NCI-H2227 treated with DMSO at 0.1 percent for 48 hours (cell line): ENCODE measurements at places on chromosomes 2 and 18.

- no peak for DNase-seq
These were observed 1.7 kb downstream of the ITGA4 start for GRCh38 chr2:181458871-181459270.

- no peak for DNase-seq
These were observed 1.4 kb downstream of the COL3A1 start for GRCh38 chr2:188975497-188976102.

DNA sequence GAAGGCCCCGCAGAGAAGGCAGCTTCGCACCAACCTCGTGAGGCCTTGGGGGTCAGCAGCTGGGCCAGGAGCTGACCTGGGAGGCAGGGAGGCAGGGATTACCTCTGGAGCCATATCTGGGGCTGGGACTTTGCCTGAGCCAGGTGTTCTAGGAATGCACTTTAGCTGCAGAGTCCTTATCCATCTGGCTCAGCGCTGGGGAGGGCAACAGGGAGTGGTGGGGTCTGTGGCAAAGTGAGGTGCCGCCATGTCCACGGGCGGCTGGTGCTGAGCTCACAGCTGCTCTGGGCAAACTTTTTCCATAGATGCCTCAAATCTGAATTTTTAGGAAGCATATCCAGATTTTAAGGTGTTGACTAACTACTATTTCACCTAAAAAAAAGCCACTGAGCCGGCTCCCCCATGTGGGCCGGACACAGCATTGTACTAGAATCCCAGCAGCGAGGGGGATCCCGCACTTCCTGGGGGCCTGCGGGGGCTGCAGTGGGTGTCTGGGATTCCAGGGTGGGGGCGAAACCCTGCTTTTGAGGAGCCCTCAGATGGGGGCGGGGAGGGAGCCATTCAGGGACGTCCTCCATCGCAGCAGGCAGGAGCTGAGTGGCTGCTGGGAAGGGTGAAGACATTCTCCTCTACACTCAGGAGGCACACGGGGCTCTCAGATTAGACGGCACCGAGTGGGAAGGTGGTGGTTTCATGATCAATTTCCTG, 34.6 kb downstream of the RTP5 start:
- DNase-seq, result no peak

GRCh38 chr2:33897741-33898140, 298.6 kb upstream of the FAM98A start:
- DNase-seq, result no peak

DNA sequence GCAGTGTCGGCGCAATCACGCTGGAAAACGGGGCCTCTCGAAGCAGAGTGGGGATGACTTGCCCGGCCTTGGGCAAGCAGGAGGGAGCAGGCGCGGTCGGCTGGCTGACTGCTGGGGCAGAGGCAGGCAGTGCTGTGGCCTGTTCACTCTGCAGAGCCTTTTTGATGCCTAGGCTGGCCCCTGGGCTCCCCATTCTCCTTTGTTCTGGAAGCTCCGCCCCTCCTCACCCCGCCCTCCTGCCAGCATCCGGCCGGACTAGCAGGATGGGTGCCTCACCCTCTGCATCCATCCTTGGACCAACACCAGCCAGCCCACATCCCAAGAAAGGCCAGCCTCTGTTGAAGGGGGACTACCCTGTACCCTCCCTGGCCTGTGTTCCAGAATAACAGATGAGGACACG, at the start of gene ASPRV1:
Gene ASPRV1, minus strand, starts transcription at position 136 of the 400 bp plus-strand sequence. CDS start 195 bp downstream, outside the sequence.
- DNase-seq, result no peak

DNA sequence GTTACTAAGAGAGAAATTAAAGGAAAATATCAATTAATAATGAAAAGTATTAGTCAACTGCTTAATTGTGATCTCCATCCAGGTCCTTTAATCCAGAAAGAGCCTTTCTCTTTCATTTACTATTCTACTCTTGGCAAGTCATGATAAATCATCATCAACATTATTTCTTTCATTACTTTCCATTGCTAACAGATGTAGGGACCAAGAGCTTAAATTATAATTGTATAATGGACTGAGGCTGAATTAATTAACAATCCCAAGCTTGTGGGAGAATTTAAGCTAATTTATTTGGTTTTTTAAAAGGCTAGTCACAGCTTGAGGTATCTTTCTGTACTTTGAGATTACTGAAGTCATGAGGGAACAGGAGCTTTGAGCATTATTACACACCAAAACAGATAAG, 223.9 kb downstream of the ERBB4 start:
- no peak for DNase-seq

- peak; percentile 95 for DNase-seq
These were observed 746 bp upstream of the POLR1B start for GRCh38 chr2:112541315-112542122.

DNA sequence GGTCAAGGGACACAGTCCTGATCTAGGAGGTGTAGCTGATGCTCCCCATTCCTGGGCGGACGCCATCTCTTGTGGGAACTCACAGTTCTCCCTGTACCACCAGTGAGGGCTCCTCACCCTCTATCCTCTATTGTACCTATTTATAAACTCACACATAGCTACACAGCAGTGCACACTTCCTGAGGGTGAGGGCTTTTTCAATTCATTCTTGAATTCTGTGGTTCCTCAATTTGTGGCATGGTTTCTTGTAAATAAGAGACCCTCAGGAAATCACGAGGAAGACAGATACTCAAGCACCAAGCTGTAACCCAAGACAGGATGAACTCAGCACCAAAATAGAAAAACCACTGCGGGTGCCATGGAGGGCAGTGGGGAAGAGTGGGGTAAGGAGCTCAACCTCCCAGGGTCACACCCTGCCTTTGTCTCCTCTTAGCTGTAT, 245.9 kb upstream of the PXDN start:
- DNase-seq, result no peak

GRCh38 chr2:229431327-229431954, 160.4 kb upstream of the PID1 start:
- DNase-seq, result no peak

- no peak for DNase-seq
These were observed 24.9 kb upstream of the TWIST2 start for GRCh38 chr2:238822955-238823354.

DNA sequence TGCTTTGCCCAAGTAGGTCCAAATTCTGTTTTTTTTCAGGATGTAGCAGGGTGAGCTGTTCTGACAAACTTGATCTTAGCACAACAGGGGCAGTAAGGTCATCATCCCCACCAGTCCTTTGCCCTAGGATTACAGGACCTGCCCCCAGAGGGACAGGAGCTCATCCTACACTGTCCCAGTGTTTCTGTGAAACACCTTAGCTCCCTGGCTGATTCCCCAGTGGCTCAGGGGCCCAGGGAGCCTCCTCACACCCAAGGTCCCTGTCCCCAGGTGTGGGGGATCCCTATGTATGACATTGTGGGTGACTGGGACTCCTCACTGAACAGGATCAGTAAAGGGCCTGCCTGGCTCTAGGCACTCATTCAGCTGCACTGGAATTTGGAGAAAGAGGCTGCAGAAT, 191.2 kb downstream of the ANKRD30B start:
- DNase-seq, result no peak

DNA sequence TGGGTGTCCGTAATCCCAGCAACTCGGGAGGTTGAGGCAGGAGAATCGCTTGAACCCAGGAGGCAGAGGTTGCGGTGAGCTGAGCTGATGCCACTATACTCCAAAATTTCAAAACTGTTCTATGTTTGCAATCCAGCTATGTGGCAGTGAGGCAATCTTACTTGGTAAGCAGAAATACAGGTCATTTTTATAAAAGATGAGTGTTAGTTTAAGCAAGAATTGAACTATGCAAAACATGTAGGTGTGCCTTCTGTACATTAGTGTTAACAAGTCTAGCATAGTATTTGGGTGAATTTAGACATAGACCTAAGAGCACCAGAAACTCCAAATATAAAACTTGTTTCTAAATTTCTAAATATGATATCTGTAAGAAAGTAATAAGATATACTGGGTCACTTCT, 7.2 kb downstream of the DSC1 start:
- DNase-seq, result no peak

- DNase-seq, result no peak
These were observed 264.0 kb upstream of the FBXO11 start for GRCh38 chr2:48170281-48170680.

DNA sequence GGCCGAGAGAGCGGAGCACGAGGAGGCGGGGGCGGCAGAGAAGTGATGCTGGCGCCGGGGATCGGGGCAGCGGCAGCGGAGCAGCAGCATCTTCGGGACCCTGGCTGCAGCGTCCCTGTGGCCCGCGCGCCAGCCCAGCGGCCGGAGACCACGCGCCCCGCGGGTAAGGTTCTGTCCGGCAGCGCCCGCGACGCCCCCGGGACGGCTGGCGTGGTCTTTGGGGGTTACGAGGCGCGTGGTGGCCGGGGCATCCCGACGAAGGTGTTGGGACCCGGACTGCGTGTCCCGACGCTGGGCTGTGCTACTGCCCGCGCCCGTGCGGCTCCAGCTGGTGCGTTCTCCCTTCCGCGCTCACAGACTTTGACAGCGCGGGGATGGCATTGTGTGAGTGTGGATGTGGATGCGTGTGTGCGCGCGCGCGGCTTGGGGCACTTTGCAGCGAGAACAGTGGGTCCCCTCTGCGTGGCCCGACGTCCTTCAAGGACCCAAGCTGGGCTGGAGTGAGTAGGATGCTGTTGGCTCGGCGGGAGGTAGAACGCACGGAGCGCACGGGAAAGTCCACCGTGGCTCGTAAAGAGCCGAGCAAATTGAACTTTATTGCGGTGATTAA, 405.0 kb downstream of the XIRP2 start:
- peak; percentile 53 for DNase-seq

DNA sequence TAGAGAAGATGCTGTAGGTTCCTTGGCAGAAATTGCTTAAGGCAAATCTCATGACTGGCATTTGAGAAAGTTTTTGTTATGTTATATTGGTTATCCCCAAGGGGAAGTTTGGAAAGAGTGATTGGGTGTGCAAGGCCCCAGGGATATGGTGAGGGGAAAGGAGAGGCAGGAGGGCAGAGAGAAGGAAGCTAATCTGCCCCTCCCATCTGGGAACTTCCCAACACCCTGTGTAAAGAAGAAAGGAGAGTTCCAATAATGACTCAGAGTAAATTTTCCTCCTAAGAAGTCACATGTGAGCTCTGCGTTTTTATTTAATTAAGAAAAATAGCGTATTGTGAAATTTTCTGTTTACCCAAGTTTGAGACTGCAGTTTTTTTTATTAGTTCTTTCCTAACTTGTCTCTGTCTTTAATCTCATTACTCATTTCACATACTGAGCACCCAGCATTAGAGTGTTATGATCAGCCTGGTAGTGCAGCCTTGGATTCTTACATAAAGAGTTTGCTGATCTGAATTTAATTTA, 3.1 kb upstream of the KYNU start:
- no peak for DNase-seq

DNA sequence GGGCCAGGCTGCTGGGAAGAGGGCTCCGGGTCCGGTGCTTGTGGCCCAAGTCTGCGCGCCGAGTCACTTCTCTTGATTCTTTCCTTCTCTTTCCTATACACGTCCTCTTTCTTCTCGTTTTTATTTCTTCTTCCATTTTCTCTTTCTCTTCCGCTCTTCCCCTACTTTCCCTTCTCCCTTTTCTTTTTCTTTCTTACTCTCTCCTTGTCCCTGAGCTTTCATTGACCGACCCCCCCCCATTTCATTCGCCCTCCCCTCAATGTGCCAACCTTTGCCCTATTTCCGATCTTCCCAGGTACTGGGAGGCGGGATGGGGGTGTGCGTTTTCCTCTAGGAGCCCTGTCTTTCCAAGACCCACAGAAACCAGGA, 1.8 kb downstream of the ONECUT2 start:
- DNase-seq, result no peak

DNA sequence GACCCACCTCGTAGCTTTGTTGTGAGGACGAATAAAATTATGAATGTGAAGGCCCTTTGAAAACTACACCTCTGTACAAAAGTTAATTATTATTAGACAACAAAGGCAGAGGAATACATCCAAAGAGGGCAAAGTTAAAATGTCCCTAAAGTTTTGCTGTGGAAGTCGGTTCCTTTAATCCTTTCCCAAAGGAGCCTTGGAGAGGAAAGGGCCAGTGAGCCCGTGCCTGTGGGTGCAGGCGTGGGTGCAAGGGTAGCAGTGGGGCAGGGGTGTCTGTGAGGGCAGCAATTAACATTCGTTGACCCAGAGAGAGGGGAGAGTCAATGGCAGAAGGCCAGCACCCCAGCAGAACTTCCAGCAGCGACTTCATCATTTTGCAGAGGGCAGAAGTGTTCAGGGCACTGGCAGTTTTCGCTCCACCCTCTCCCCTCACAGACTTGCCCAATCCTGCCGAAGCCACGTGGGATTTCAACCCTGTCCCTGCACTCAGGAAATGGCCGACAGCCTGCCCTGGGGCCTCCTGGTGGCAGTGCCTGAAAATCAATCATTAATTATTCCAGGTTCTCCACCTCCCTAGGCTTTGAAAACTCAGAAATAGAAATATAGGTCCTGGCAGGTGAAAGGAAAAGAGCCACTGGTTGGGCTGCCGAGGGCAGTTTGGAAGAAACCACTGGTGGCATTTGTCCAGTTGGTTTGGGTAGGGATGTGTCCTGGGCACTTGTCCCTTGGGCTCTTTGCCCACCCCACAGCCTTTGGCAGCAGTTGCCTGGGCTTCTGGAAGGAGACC, 4.2 kb upstream of the PAX8 start:
- DNase-seq, result no peak

- no peak for DNase-seq
These were observed 560.5 kb upstream of the HS6ST1 start for GRCh38 chr2:128879161-128879560.

GRCh38 chr2:219509780-219510511, 4.3 kb upstream of the ASIC4 start:
- peak; percentile 62 for DNase-seq

- DNase-seq, result no peak
These were observed 107.4 kb downstream of the POLR1A start for GRCh38 chr2:85998071-85998991.

- no peak for DNase-seq
These were observed 1459.9 kb upstream of the CELF4 start for GRCh38 chr18:39025531-39025930.
